ENCODE measurements at places on chromosomes 7 and 10.

DNA sequence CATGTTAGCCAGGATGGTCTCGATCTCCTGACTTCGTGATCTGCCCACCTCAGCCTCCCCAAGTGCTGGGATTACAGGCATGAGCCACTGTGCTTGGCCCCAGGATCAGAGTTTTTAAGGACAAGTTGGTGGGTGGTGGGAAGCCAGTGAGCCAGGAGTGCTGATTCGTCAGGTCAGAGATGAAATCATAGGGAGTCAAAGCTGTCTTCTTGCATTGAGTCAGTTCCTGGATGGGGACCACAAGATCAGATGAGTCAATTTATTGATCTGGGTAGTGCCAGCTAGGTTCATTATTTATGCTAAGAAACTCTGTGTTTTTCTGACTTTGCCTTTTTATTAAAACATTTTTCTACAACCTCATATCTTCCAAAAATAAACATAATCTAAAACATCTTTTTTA lies 423.8 kb downstream of the ARL4A start:
- DNase-seq = no peak

GRCh38 chr7:22348379-22348778 lies 8.6 kb downstream of the RAPGEF5 start:
- DNase-seq = no peak

- no peak for DNase-seq
Measured at GRCh38 chr10:116765648-116766081, 23.3 kb upstream of the HSPA12A start.

- DNase-seq = peak; percentile 43
Measured at GRCh38 chr10:16987206-16987621, 142.4 kb downstream of the CUBN start.

GRCh38 chr7:107783648-107784047 lies 19.4 kb downstream of the SLC26A3 start:
- DNase-seq = no peak

GRCh38 chr7:22645418-22646181 lies 81.4 kb upstream of the IL6 start:
- DNase-seq = no peak

DNA sequence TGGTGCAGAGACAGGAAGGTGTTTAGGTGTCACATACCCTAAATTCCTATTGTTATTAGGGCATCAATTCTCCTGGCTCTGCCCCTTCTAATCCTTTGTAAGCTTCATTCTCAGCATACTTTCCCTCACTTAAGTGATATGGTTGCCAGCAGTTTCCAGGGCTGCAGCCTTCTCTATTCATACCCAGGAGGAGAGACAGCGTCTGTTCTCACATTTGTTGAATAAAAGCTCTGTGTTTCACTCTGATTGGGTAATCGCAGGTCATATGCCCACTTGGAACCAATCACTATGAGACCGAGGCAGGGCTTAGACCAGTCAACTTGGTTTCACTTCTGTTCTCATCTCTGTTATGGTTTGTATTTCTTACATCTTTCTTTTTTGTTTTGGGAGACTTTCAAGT lies 109.6 kb upstream of the MTPN start:
- peak; percentile 93 for DNase-seq

DNA sequence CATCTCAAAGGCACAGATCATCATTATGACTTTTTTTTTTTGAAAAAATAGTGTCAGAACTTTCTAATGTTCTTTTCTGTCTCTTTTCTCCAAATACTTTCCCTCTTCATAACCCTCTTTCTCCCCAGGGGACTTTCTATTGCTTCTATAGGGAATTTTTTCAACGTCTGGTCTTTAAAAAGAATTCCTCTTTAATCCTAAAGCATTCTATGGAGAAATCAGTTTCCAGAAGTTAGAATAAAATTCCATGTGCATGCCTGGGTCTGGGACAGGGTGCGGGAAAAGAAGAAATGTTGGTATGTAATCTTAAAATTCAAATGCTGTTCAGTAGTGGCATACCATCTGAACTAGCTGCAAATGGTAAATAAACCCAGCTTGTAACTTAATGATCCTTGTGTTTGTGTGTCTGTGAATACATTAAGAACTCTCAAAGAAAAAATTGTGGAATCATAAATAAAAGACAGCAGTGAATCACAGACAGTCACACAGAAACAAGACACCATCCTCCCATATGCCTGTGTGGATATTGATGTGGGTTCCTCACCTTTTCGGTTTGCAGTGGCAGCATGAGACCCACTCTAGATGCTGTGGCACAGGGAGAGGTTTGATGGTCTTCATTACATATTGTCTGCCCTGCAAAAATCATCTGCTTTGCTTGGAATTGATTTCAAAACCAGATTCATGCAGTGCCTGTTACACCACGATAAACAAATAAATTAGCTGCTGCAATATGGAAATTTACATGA lies 374.7 kb upstream of the NRP1 start:
- DNase-seq = no peak

DNA sequence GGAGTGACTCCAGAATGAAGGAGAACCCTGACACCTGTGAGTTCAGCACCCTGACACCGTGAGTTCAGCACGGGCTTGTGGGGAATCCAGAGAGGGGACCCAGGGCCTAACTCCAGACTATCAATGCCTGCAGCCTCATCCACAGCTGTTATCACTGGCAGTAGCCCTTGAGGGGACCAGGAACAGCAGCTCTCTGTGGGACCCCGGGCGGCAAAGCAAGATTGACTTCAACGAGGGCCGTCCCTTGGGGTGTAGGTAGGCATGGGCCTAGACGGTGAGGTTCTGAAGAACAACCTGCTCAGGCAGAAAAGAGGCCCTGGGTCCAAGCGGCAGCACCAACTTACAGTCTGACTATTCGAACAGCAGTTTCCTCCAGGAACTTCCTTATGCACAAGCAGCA lies 8.9 kb downstream of the GRID1 start:
- no peak for DNase-seq

DNA sequence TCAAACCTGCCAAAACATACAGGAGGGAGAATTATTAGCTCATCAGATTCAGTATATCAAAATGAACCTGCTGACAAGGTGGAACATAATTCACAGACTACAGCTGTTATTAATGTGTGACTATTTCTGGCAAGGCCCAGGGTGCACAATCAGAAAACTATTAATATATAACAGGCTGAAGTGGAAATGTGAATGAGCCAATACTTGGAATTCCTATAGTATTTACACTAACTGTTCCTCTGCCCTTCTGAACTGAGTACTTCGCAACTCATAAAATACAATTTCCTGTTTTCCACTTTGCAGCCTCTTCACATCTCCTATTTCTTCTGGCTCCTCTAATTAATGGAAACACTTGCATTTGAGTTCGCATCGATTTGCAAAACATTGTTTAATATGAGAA lies 330.8 kb downstream of the DPP6 start:
- peak; percentile 63 for DNase-seq

DNA sequence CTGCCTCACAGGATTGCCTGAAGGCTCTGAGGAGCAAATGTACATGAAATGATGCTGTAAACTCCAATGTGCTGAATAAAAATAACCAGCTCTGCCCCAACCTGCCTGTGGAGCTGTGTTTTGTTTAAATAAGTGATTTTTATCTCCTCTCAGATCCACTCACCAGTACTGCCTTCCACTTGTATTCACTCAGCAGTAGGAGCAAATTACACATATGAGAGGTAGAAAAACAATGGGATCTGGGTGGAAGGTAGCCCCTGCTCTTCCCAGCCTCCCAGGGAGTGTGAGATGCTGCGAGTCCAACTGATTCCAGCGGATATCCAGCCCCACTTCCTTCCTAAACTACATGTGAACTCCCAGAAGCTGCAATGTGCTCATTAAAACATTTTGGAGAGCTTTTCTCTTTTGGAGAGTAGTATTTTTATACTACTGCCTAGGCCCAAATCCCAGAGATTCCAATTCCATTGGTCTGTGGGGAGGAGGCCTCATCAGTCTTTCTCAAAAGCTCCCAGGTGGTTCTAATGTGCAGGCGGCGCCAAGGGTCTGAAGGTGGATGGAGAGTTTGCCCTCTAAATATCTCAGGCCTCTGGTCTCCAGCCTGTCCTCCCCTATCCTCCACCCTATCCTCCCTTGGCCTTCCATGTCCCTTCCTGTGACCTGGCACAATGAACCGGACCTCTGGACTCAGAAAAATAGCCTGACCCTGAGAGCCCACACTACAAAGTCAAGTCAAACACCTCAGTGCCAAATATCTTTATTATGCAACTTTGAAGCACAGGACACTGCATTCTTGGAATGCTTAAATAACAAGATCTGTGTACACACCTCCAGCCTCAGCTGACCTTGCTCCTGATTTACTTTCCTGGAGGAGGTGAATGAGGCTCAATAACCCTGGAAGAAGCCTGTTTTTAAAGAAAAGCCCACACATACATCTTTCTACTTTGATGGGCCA lies 46.2 kb downstream of the CPVL start:
- DNase-seq = peak; percentile 28

- DNase-seq = no peak
Measured at GRCh38 chr10:110168601-110169481, 38.6 kb upstream of the MXI1 start.

- DNase-seq = peak; percentile 41
Measured at GRCh38 chr7:148264933-148265557, 325.5 kb upstream of the C7orf33 start.

DNA sequence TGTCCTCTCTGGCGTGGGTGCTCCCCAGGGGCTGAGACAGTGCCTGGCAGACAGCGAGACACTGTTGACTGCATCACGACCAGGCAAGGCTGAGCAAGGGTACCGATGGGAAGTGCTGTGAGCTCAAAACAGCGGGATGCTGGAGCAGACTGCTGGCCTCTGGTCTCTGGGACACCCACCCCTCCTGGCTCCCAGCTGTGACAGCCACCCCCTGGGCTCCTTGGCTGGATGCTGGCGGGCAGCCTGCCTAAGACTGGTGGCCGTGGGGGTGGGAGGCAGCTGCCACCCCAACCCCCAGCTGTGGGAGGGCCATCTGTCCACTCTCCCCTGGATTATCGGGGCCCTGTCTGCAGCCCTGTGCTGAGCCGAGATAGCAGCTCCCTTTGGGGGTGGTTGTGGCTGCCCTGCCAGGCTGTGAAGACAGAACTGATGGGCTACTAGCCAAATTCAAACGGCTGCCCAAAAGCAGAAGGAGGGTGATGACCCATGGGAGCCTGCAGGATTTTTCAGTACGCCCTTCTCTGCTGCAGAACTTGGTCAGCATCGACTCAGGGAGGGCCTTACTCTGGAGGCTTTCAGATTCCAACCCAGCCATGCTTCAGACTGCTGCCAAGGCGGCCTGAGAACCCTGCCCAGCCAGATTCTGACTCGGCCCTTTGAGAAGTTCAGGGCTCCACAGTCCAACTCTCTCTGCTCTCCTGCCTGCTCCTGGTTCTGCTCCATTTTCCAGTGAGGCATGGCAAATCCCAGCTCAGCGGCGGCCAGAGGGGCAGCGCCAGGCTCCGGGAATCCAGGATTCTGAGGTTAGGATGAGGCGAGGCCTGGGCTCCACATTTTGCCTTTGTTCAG lies 125.3 kb downstream of the NEURL1 start:
- DNase-seq = peak; percentile 83

GRCh38 chr10:131311661-131312477 lies at the start of gene TCERG1L:
TSS of gene TCERG1L (minus strand) at chr10:131311721. CDS start at chr10:131311635, 86 bp downstream.
- DNase-seq = peak; percentile 19

- peak; percentile 57 for DNase-seq
Measured at GRCh38 chr7:39624442-39624807, 1.1 kb downstream of the RALA start.

DNA sequence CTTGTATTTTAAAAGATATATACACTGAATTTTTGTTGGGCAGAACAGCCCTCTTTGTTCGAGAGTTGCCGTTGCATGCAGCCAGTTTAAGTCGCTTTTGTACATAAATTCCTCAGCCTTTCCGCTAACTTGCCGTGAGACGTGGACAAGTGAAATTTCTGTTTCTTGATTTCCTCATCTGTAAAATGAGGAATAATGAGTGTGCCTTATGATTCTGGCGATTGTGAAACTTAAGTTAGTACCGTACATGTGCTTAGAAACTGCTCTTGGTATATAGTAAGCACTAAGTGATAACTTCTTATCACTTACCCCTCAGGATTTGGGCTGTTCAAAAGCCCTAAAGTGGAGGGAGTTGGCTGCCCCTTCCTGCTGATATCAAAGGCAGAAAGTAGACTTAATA lies 1.4 kb downstream of the CCNJ start:
- DNase-seq = peak; percentile 56

DNA sequence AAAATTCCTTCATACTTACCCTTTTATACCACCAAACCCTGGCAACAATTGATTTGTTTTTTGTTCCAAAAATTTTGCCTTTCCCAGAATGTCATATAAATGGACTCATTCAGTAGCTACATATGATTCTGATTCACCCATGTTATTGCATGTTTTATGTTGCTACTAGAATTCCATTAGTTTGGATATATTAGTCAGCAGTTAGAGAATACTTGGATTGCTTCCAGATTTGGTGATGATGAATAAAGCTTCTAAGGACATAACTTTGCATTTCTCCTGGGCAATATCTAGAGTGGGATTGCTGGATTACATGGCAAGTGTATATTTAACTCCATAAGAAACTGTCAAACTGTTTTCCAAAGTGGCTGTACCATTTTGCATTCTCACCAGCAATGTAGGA lies 806.9 kb downstream of the DNAJB9 start:
- no peak for DNase-seq

DNA sequence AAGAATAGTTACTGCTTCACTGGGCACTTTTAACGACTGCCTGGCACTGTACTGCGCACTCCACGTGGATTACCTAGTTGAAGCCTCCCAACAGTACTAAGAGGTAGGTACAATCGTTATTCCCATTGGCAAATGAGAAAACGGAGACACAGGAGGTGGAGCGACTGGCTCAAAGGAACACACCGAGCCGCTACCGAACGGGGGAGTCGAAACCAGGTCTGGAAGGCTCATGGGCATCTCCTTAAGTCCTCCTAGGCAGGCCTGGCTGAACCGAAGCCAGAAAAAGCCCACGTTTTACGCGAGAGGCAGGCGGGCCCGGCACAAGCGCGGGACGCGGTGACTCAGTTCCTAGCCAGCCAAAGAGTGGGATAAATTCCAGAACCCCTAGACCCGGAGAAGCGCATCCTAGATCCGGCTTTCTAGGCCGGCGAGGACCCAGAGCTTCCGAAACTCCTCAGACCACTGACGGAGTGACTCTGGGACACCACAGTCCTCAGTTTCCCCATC lies 472 bp downstream of the PDAP1 start:
- DNase-seq = peak; percentile 34

- no peak for DNase-seq
Measured at GRCh38 chr10:60459701-60460457, 70.2 kb upstream of the ANK3 start.

DNA sequence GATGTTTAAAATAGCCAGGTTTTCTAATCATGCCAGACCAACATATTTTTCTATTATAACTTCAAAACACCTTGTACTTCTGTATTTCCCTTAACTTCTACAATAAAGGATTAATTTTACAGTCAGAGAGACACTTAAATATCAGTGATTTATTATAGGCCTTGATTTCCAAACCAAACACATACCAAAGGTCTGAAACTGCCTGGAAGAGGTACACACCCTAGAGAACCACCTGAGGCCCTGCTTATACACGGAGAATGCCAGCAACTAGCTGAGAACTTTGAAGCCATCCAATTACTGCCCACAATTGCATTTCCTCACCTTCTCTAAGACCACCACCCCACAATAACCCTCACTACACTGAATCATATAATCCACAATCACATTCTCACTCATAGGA lies 4.9 kb downstream of the CCDC6 start:
- no peak for DNase-seq

GRCh38 chr7:155355745-155356144 lies 58.1 kb downstream of the INSIG1 start:
- DNase-seq = no peak

- DNase-seq = no peak
Measured at GRCh38 chr7:114718861-114719260, 203.0 kb upstream of the MDFIC start.

Data from lung (tissue), 17 donors.